GM10248 (cell line): ENCODE measurements at places on chromosomes 3 and 15.

DNA sequence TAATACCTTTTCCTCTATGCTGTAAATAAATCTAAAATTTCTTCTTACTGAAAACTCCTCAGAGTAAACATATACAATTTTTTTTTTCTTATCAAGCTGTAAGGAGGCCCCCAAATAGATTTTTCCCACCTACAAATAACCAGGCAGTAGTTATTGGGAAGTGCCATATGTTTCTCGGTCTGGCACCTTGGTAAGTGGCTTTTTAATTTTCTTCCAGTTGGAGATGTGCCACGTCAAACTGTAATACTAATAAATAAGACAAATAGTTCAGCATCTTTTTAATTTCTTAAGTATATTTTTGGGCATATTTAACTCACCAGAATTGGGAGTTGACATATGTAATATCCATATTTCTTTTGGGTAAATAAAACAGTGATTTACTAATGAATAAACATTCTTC, 346.3 kb downstream of the DIPK2A start:
- no peak for DNase-seq

GRCh38 chr3:100265016-100265415, 4.2 kb downstream of the TBC1D23 start:
- no peak for DNase-seq

- DNase-seq, result no peak
Observed at GRCh38 chr3:127479449-127479848, 111.1 kb downstream of the TPRA1 start.

GRCh38 chr3:135549928-135550494, 415.5 kb upstream of the PPP2R3A start:
- no peak for DNase-seq

DNA sequence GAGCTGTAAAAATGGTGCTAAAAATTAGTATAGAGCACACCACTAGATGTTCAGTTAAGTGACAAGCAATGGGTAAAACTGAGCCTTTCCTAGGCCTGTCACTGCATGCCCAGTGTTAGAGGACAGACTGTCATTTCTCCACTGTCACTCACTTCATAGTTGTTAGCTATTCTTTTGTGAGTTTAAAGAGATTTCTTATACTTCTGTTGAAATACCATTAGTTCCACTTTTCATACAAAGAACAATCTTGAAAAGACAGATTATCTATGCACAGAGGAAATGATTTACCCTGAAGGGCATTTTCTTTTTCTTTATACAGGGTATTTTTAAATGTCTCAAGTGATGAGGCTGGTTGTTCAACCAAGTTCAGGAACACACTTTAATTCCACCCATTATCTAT, 28.3 kb upstream of the CHMP2B start:
- DNase-seq, result no peak

DNA sequence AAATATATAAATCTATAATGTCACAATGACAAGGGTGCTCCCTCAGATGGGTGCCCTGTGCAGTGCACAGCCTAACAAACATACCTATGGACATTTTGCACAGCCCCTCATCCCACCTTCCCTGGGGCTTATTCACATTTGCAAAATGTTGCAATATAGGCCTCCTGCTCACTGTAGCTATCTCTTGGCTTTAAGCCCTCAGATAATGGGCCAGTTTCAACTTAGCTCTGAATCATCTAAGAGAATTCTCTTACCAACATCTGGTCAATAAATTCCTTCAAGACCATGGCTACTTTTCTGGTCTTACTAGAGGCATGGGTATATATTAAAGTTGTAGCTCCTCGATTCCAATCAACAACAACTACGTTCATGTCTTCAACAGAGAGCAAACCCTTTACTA, 17.9 kb downstream of the LIPH start:
- no peak for DNase-seq

DNA sequence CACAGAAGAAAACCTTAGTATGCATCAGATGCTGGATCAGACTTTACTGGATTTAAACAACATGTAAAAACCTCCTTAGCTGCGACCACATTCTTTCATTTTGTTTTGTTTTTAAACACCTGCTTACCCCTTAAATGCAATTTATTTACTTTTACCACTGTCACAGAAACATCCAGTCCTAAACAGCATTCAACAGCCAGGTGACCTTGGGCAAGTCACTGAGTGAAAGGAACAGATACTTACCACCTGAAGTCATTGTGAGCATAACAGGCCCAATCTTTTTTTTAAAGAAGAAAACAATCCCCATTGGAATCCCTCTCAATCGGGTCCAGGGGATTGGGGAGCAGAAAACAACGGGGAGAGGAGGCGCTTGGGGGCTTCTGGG, 390 bp downstream of the STARD5 start:
- no peak for DNase-seq

DNA sequence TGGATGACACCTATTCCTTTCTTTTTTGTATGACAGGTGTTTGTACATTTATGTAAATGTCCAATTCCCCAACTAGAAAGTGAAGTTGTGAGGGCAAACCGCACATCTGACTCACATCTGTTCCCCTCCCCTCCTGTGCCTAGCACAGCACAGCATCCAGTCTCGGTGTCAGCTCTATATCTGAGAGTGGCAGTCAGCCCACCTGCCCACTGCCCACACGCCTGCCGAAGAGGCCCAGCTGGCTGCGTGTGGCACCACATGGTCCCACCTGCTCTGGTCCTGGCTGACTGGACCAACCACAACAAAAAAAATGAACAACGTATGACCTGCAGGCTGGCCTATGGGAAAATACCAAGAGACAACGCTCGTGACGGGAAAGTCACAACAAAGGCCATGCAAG, 62.8 kb downstream of the XXYLT1 start:
- DNase-seq, result peak; percentile 68

DNA sequence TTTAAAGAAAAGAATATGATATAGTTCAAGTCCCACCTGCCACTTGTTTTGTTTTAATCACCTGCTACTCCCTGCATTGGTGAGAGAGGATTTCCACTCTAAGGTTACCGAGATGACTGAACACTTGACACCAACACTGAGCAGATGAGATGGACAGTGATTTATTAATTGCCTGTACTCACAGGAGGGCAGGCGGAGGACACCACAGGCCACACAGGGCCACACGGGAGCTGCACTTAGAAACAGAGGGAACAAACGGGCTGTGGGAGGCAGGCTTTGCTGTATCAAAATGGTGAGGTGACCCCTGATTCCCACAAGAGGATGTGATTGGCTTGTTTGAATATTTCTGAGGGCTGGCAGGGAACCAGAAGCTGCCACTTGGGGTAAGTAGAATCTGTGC, 10.8 kb downstream of the MINAR1 start:
- DNase-seq, result no peak

DNA sequence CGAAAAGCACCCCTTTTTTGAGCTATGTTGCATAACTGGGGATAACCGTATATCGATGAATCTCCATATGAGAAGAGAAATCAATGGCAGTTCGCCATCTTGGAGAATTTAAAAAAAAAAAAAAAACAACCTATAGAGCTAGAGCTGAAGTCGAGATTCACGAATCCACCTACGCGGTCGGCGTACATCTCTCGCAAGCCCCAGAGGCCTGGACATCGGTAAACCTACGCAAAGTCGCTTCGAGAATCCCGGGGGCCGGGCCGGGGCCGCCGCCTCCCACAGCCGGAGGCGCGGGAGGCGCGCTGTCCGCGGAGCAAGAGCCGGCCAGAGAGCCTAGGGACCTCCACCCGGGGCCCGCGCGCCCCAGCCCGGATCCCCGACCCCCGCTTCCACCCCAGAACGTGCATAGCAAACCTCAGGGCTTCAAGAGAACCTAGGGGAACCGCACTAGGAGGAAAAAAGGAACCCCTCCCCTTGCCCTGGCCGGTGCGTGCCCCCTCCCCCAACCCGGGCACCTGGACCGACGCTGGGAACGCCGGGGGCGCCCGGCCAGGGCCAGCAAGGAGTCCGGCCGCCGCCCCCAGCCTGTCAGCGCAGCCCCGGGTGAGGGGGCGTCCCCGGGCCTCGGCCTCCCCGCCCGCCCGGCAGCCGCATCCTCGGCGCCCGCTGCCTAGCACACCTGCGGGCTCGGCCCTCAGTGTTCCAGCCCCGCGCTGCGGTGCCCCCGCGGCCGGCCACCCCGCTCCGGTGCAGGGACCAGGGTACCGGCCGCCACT, 567 bp downstream of the PFN2 start:
- DNase-seq, result peak; percentile 73

GRCh38 chr3:73498764-73499622, 125.7 kb downstream of the PDZRN3 start:
- DNase-seq, result peak; percentile 24

GRCh38 chr15:45429941-45430792, 51.8 kb upstream of the GATM start:
- DNase-seq, result peak; percentile 90

- peak; percentile 14 for DNase-seq
Observed at GRCh38 chr3:160928183-160928726, 172.2 kb downstream of the PPM1L start.

GRCh38 chr3:184636741-184637316, 75.0 kb downstream of the MAGEF1 start:
- DNase-seq, result no peak

- no peak for DNase-seq
Observed at GRCh38 chr15:58241872-58242271, 103.7 kb downstream of the AQP9 start.

GRCh38 chr3:8494327-8494726, 7.3 kb upstream of the LMCD1 start:
- no peak for DNase-seq

DNA sequence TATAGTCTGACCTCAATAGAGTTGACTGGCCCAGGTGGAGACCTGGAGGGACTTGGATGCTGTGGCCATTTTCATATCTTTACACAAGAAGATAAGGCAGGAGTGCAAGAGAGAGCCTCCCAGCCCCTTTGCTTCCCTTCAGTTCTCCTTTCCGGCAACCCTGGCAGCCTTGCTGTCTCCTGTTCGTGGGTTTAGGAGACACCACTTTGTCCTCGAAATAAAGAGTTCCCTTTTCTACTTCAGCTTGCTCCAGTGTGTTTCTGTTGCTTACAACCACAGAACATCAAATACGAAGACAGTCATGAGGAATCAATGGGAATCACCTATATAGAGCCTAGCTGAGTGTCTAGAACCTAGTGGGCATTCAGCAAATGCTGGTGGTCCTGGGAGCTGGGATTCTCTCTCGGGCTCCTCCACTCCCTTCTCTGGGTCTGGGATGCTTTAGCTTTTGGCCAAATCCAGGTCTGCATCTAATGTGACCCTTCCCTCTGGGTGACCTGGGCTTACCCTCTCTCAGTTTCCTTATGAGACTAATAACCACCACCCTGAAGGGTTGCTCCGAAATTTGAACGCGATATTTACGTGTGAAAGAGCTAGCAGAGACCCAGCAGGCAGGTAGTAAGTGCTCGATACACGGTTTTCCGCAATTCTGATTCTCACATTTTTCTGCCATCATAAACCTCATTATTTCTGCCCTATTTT, 44.5 kb downstream of the PCSK6 start:
- no peak for DNase-seq

GRCh38 chr3:177050501-177051237, 146.6 kb downstream of the TBL1XR1 start:
- DNase-seq, result no peak

GRCh38 chr3:72234391-72234790, 449.4 kb upstream of the PROK2 start:
- no peak for DNase-seq

- DNase-seq, result no peak
Observed at GRCh38 chr3:55796533-55796932, 309.4 kb upstream of the WNT5A start.

DNA sequence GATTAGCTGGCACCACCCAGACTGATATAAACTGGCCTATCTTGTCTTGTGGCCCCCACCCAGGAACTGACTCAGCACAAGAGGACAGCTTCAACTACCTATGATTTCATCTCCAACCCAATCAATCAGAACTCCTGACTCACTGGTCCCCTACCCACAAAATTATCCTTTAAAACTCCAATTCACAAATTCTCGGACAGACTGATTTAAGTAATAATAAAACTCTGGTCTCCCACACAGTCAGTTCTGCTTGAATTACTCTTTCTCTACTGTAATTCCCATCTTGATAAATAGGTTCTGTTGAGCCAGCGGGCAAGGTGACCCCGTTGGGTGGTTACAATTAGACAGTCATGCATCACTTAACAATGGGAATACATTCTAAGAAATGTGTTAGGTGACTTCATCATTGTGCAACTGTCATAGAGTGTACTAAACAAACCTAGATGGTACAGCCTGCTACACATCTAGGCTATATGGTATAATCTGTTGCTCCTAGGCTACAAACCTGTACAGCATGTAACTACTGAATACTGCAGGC, 48.1 kb upstream of the MAP4 start:
- DNase-seq, result no peak

- DNase-seq, result no peak
Observed at GRCh38 chr3:50338965-50339364, 1.7 kb downstream of the RASSF1 start.

GRCh38 chr3:58357402-58357801, 24.7 kb downstream of the PXK start:
- DNase-seq, result no peak

DNA sequence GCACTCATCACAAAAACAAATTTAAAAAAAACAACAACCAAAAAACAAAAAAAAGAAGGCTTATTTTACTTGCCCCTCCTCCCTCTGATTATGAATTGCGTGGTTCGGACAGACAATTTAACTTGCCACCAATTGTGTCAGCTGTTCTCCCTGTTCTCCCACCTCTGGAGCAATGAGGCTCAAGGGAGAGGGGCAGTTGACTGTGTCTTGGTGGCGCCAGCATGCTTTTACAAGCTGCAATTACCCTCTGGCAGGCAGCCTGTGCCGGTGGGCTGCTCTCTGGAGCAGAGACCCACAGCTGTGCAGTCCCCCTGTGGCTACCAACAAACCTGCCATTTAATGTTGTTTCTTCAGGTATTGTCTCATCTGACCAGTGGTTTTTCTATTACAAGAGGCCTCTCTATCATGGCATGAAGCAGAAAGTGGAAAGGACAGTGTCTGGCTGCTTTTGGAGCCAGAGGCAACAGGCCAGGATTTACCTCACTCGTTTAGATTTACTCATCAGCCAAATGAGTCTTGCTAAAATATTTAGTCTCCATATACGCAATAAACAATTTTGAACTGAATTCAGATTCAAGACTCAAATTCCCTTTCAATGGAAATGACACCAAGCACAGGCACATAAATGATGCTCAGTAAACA, 192.0 kb upstream of the TPRG1 start:
- no peak for DNase-seq

GRCh38 chr3:155102329-155102728, 22.2 kb downstream of the MME start:
- DNase-seq, result no peak
